IMR-90 (cell line): ENCODE measurements at places on chromosomes 6 and 20. TPM values are rescaled to one million over a fixed set of nuclear protein-coding genes. Genes with fewer than 3 reads are reported as not detected.
A peak's percentile ranks its signal among the peaks of the same experiment; 100 is the strongest.

Gene KPNA5
- 5.9 and 9.4 TPM in 2 replicates for total RNA-seq

- DNase-seq, result no peak
Measured at GRCh38 chr6:100173211-100173610, 179.2 kb upstream of the MCHR2 start.

- no peak for DNase-seq
Measured at GRCh38 chr6:52739627-52740026, 23.6 kb downstream of the GSTA2 start.

Gene CST5
- total RNA-seq, result not detected in 2 replicates

GRCh38 chr20:36481380-36482043 is 59.8 kb upstream of the MYL9 start:
- DNase-seq, result no peak

- DNase-seq, result peak; percentile 92
Measured at GRCh38 chr6:4446982-4447381, 311.6 kb upstream of the ECI2 start.

DNA sequence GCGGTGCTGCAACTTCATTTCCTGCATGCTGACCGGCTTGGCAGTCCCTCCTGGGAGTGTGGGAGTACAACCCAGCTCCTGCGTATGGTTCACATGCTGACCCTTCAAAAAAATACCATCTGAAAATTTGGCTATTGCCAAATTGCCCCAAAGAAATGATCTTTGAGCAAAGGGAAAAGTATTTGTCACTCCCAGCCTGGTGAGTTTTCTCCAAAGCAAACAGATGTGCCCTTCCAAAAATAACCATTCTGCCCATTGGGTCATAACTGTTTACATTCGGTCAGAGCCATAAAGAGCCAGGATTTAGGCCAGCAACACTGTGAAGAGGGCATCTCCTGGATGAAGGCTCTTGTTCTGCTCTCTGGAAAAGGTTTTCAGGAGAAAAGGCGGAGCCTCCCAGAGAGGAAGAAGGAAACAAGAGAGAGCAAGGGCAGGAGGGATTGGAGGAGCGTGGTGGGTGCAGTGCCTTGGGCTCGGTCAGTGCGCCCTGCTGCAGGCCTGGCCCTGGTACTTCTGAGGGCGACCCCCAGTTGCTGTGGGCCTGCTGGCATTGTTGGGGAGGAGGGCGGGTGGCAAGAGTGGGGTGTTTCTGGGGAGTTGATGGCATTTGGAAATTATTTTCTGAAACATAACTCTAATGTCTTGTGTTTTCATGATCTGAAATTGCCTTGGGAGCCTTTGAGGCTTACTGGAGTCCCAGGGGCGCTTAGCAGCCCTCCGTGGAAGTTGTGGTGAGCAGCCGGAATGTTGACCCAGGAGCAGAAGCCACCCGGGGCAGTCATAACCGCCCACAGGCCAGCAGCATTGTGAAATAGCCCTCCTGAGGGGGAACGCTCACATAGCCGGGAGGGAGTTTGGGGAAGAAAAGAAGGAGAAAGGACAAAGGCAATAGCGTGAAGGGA is 248.4 kb downstream of the MYLK4 start:
- no peak for DNase-seq

- peak; percentile 28 for DNase-seq
Measured at GRCh38 chr6:159608961-159609651, 83.9 kb downstream of the SOD2 start.

- no peak for DNase-seq
Measured at GRCh38 chr6:29014729-29015608, 9.9 kb upstream of the ZNF311 start.
